ENCODE measurements at places on chromosomes 5 and 9. TPM values are rescaled to one million over a fixed set of nuclear protein-coding genes. Genes with fewer than 3 reads are reported as not detected.

Gene HAVCR1
- total RNA-seq = 0.46 TPM

Gene C1QTNF3
- total RNA-seq = 3.2 TPM

Gene FOXE1
- total RNA-seq = not detected

Gene MCTP1
- total RNA-seq = 41.3 TPM

DNA sequence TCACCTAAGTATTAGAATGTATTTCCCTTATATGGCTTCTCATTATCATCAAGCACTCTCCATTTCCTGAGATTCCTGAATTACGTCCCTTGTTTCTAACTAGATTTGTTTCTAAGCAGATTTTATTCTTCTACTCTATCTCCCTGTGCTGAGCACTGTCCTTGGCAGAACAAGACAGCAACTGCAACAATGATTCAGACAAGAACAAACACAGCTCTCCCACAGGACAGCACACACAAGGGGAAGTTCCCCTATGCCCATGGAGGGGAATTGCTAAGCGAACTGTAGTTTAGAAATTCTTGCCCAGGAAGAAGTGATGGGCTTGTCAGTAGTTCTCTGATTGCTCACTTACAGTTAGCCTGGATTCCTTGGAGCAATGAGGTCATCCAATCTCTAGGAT lies 759.9 kb downstream of the DTWD2 start:
- H3K27ac ChIP-seq = no peak overlapping the region
- H3K36me3 ChIP-seq = no peaks in the 10 kb centered on the region
- no peak for DNase-seq
- H3K4me3 ChIP-seq = no peak overlapping the region

DNA sequence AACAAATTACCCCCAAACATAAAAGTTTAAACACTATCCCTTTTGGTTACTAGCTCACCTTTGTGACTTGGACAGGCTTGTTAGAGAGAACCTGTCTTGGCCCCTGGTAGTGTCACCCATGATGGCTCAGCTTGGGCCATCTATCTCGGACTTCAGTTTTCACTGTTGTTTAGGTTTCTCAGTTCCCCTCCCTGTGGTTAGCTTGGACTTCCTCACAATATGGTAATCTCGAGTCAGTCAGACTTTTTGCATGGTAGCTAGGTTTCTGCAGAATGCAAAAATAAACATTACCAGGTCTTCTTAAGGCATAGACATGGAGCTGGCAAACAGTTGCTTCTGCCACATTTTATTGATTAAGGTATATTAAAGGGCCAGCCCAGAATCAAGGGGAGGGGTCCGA lies 324.3 kb upstream of the RORB start:
- no peak overlapping the region for H3K4me3 ChIP-seq
- no peaks in the 10 kb centered on the region for H3K36me3 ChIP-seq
- H3K4me1 ChIP-seq = no peaks in the 10 kb centered on the region

DNA sequence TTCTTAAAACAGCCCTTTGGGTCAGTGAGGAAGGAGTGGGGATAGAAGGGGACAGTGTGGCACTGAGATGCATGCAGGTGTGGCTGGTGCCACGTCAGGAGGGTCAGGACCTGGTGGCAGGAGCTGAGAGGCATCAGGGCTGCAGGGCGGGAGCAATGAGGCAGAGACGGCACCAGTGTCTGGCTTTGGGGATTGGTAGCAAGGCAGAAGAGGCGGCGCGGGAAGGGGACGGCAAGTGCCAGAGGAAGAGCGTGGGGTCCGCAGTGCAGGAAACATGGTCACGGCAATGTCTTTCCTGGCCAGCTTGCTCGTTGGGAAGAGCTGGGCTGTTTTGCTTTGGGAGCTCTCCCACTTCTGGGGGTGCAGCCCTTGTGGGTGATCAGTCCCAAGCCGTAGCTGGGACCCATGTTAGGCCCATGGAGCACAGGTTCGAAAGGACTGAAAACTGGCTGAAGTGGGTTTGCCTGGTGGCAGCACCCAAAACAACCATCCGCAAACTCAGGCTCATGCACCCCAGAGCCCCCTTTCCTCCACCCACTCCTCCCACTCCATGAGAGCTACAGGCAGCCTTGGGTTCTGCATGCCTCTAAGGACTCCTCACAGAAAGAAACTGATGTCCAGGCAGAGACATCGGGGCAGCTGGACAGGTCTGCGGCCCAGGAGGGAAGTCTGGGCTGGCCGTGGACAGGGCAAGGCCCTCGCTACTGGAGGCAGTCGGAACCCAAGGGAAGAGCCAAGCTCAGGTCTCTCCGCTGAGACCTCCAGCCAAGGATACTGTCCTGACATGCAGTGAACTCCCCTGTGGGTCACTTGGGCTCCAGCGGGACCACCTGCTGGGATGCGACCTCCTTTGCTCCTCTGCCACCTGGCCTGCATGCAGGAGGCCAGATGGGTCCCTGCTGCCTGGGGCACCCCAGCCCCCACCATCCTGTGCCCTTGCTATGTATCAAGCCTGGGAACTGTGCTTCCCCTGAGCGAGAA lies 104.4 kb downstream of the ZNF354C start:
- H3K36me3 ChIP-seq = no peaks in the 10 kb centered on the region
- DNase-seq = no peak
- H3K4me1 ChIP-seq = peaks cover 11% of the 10 kb centered on the region
- no peak overlapping the region for H3K27ac ChIP-seq
- no peaks in the 10 kb centered on the region for H3K27me3 ChIP-seq
- H3K4me3 ChIP-seq = no peak overlapping the region

DNA sequence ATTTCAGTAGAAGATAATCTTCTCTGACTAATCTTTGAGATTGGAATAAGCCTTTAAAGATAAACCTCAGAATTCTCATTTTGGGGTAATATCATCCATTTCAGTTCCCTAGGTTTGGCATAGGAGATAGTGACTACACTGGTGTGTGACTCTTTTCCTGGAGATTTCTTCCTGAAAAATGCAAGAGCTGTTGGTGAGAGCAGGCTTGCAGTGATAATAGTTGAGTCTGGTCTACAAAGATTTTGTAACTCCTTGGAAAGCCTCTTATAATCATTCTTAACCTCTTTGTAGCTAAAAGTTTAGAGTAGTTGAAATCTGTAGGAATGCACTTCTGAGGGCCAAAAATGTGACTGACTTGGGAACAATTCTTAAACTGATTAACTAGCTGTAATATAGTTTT lies 23.4 kb downstream of the RANBP17 start:
- DNase-seq = no peak
- H3K36me3 ChIP-seq = no peaks in the 10 kb centered on the region
- no peak overlapping the region for H3K4me3 ChIP-seq
- no peak overlapping the region for H3K27ac ChIP-seq
- H3K27me3 ChIP-seq = no peaks in the 10 kb centered on the region
- H3K4me1 ChIP-seq = no peaks in the 10 kb centered on the region

DNA sequence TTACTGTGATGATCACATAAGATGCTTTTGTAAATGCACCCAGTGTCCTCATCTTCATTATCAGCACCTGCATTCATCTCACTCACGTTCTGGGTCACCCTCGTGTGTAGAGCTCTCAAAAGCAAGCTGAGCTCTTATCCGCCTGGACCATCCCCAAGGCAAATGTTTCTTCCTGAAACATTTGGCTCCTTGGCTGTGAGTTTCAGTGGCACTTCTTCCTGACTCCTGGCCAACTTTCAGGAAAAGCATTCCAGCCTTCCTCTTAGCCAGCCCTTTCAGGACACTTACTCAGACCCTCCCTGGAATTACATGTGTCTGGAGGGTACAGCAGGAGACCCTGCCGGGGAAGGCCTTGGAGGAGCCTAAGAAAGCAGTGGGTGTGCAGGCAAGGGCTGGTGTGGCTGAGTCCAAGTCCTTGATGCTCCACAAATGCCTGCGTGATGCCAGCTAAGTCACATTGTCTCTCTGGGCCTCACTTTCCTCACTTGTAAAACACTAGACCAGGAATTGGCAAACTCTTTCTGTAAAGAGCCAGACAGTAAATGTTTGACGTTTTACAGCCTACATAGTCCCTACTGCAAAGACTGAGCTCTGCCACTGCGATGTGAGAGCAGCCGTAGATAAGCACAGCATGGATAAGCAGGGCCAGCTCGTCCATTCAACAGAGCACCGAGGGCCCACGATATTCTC lies 72.1 kb downstream of the PDE6A start:
- no peak overlapping the region for H3K4me3 ChIP-seq
- no peaks in the 10 kb centered on the region for H3K27me3 ChIP-seq
- H3K4me1 ChIP-seq = peaks cover 6% of the 10 kb centered on the region

DNA sequence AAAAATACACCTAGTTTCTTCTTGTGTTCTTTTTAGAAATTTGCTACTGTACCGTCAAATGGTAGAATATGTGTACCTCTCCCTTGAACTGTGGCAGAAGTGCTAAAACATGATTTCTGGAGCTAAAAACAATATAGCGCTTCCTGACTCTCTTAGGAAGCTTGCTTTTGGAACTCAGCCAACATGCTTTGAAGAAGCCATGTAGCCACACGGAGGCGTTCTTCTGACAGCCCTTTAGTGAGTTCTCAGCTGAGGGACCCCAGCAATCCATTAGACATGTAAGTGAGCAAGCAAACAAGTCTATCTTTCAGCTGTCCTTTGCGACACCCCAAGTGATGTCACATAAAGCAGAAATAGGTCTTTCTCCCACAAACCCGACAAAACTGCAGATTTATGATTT lies 917.0 kb downstream of the CDH9 start:
- no peak overlapping the region for H3K27ac ChIP-seq
- no peaks in the 10 kb centered on the region for H3K27me3 ChIP-seq
- no peaks in the 10 kb centered on the region for H3K36me3 ChIP-seq
- no peak for DNase-seq

GRCh38 chr5:21663082-21663481 lies 1190.1 kb downstream of the CDH12 start:
- no peaks in the 10 kb centered on the region for H3K4me1 ChIP-seq
- no peak overlapping the region for H3K4me3 ChIP-seq
- no peaks in the 10 kb centered on the region for H3K27me3 ChIP-seq
- H3K27ac ChIP-seq = no peak overlapping the region

DNA sequence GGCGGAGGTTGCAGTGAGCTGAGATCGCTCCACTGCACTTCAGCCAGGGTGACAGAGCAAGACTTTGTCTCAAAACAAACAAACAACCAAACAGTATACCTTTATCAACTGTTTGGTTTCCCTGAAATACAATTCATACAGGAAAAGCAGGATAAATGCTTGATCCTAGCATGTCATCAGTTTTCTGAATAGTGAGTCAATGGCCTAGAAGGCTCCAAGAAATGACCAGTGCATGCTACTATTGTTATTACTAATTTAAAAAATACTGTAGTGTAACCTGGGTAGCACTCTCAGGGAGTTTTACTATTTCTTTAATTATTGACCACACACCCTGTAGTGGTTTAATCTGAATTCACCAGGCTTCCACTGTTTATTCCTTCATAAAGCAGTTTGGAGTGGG lies 101.0 kb upstream of the PTPN3 start:
- no peak for DNase-seq
- no peaks in the 10 kb centered on the region for H3K36me3 ChIP-seq
- H3K4me3 ChIP-seq = no peak overlapping the region
- H3K4me1 ChIP-seq = no peaks in the 10 kb centered on the region

GRCh38 chr5:158707534-158707933 lies 392.2 kb downstream of the EBF1 start:
- H3K27me3 ChIP-seq = no peaks in the 10 kb centered on the region
- no peaks in the 10 kb centered on the region for H3K36me3 ChIP-seq
- H3K27ac ChIP-seq = no peak overlapping the region
- H3K4me3 ChIP-seq = no peak overlapping the region
- no peaks in the 10 kb centered on the region for H3K4me1 ChIP-seq

GRCh38 chr5:89130851-89131250 lies 247.9 kb upstream of the MEF2C start:
- no peaks in the 10 kb centered on the region for H3K27me3 ChIP-seq
- H3K36me3 ChIP-seq = no peaks in the 10 kb centered on the region
- no peaks in the 10 kb centered on the region for H3K4me1 ChIP-seq
- H3K4me3 ChIP-seq = no peak overlapping the region
- no peak for DNase-seq
- no peak overlapping the region for H3K27ac ChIP-seq

DNA sequence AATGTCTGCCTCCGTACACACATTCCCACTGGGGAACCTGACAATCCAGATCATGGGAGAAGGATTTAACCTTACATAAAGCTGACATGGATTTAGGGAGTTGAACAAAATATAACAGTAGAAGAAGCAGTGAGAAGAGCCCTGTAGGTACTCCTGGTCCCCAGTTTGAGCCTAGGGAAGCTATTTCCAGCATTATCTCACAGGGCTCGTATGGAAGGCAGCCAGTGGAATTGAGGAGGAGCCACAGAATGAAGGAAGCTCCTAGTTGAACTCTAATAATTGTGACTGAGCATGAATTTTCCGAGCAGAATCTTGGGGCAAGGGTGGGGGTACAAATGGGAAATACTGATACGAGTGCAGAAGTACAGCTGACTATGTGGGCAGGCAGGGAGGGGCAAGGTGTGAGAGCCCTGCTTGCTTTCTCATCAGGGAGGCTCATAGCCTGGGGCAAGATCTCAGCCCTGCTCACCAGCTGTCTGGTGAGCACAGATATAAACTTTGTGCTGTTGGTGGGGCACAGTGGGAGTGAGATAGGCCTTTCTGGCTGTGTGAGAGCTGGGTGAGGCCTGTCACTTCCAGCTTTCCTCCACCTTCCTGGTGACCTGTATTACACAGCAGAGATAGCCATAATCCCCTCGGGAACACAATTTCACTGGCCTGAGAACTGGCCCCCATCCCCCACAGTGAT lies 290.7 kb upstream of the IL12B start:
- H3K36me3 ChIP-seq = no peaks in the 10 kb centered on the region
- no peak overlapping the region for H3K4me3 ChIP-seq
- H3K27me3 ChIP-seq = no peaks in the 10 kb centered on the region
- no peak for DNase-seq
- H3K4me1 ChIP-seq = no peaks in the 10 kb centered on the region

DNA sequence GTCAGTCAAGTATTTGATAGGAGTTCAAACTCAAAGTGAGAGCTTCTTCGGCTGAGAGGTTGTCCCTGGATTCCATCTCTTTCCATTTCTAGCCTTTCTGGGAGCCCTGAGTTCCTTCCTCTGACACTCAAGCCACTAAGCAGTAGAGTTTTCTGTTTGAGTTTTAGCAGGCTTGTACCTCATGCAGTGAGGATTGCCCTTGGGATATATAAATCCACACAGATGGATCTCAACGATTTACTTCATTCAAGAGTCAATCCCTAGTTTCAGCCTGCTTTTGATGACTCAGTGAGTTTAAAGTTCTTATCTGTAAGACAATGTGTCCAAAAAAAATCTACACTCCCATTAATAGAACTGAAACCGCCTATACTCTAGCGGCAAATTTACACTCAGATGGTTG lies 2240.9 kb upstream of the WWC1 start:
- no peaks in the 10 kb centered on the region for H3K36me3 ChIP-seq
- no peak for DNase-seq
- no peaks in the 10 kb centered on the region for H3K4me1 ChIP-seq
- H3K27ac ChIP-seq = no peak overlapping the region

DNA sequence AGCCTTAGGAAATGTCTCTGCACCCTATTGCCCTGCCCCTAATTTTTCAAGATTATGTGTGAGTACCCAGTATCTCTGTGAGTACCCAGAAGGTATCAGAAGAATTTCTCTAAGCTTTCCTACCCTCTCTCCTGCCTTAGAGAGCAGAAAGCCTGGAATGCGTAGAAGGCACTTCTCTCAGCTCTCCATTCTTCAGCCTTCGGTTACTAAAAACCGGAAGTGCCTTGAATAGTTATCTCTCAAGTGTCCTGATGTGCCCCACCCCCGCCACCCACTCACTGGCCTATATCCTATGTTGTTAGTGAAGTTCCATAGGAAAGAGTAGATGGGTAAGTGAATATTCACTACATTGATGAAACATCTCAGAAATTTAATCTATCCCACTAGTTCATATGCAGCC lies 210.7 kb upstream of the CDH10 start:
- no peaks in the 10 kb centered on the region for H3K4me1 ChIP-seq
- H3K27me3 ChIP-seq = no peaks in the 10 kb centered on the region
- no peak overlapping the region for H3K4me3 ChIP-seq

GRCh38 chr5:33997331-33997983 lies 10.4 kb downstream of the AMACR start:
- DNase-seq = no peak
- peaks cover 4% of the 10 kb centered on the region for H3K4me1 ChIP-seq
- no peak overlapping the region for H3K4me3 ChIP-seq
- no peak overlapping the region for H3K27ac ChIP-seq
- H3K36me3 ChIP-seq = peaks cover 18% of the 10 kb centered on the region
- no peaks in the 10 kb centered on the region for H3K27me3 ChIP-seq

All from upper lobe of left lung (tissue), 6 donors.